ENCODE measurements at places on chromosomes 3 and 15.

DNA sequence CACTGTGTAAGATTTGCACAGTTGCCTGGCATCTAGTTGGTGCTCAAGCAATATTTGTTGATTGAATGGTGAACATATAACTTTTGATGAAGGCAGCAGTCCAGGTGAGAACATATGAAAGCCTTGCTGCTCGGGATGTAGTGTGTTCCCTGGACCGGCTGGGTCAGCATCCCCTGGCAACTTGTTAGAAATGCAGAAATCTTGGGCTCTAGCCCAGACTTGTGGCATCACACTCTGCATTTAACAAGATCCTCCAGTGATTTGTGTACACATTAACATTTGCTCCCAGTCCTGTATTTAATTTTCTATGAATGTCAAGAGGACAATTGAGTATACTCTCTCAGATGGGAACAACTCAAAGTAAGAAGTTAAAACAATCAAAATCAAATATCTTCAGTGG is 69.0 kb upstream of the SAMMSON start:
- DNase-seq: no peak

GRCh38 chr3:136838641-136839555 is 20.0 kb downstream of the SLC35G2 start:
- DNase-seq: no peak

DNA sequence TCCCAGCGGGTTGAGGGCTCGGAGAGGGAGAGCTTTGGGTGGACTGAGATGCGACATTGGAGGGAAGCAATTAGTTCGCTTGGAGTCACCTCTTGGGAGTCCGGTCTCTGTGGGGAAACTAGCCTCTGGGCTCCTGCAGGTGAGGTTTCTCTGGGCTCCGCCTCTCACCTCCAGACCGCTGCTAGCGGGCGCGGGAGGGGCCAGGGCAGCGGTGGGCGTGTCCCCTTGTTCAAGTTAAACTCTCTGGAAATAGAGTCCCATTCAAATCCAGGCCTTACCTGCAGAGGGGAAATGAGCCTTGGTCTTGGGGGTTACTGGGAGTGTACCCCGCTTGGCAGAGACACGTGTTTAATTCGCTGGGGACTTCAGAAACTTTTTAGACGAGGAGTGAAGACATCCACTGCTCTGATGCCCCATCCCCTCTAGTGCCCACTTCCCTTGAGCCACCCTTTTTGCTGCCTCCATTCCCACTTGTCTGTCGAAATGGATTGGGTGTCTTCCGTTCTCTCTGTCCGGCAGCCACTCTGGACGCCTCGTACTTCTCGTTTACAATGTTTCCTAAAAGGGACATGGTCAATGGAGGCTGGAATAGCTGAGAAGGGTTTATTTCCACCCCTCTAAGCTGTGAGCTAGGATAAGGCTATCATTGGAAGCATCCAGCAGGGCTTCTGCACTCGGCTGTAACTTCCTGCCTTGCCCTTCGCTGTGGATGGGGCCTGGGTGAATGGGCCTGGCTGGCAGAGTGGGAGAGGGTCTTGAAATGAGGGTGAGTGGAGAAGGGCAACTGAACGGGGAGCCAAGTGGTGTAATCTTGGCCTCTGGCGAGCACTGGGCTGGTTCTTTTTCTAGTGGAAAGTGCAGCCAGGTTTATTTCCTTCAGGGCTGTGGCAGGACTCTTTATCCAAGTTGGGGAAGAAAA is 1.1 kb downstream of the MITF start:
- peak; percentile 12 for DNase-seq

DNA sequence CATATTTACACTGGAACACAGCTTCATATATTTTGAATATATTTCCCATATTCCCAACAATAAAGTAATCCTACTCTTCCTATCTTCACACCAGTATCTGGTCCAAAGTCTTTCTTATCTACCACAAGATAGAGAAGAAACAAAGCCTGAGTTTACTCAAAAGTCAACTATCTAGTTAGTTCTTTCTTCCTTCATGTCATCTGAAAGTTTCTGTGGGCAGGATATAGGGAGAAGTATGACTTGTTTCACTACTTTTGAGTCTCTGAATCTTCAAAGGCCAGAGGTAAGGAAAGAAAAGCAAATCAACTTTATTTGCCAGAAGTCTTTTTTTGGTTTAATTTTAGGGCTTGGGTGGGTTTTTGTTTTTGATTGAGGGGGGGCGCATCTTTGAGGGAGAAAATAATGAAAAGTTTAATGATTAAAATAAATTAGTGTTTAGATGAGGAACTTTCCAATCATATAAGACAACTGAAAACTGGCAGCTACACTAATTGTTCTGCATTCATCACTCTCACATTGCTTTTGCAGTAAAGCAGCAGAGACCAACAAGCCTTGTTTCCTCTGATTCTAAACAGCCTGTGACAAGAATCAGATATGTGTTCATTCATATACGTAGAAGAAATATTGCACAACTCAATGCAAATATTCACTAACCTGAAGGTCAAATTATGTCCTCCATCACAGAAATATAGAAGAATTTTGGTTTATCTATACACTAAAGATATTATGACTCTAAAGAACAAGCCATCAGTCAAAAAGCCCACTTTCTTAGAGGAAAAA is 421.4 kb downstream of the SHQ1 start:
- DNase-seq: no peak

GRCh38 chr15:31116423-31117030 is 15.0 kb upstream of the TRPM1 start:
- DNase-seq: no peak

- no peak for DNase-seq
Observed at GRCh38 chr3:186319945-186320344, 42.1 kb downstream of the DGKG start.

DNA sequence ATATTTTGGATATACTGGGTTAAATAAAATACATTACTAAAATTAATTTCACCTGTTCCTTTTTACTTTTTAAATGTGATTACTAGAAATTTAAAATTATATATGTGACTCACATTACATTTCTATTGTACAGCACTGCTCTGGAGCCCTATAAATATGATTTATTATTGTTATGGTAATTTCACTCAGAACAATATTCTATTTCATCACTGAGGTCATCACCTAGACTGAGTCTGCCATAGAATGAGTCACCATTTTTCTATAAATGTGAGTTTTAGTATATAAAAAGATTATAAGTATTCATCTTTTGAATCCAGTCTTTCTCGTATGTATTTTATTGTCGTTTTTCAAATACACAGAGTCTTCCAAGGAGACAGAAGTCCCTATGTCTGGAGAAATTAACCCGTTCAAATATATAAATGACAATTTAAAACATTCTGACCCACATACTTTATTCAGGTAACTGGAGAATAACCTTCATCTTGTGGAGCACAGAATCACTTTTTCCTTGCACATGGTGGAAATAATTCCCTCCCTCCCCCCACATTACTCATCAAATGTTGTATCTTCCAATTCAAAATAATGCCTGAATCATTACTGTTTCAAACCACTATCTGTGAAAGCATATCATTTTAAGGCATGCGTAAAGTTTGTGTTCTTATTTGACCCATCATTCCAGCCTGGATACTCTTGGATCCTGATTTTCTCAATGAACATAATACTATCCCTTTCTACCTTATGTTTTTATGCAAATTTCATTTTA is 30.0 kb downstream of the CHST14 start:
- DNase-seq: no peak

Data from GM13977 (cell line).